ENCODE measurements at places on chromosomes 11 and 22. TPM values are rescaled to one million over a fixed set of nuclear protein-coding genes. Genes with fewer than 3 reads are reported as not detected.

- H3K27ac ChIP-seq = no peak overlapping the region
- DNase-seq = no peak
- H3K27me3 ChIP-seq = no peaks in the 10 kb centered on the region
Measured at GRCh38 chr11:1908618-1909017, 10.9 kb upstream of the TNNT3 start.

GRCh38 chr11:62431171-62431901, 12.5 kb downstream of the SCGB1A1 start:
- H3K4me3 ChIP-seq = no peak overlapping the region
- H3K27ac ChIP-seq = no peak overlapping the region
- no peaks in the 10 kb centered on the region for H3K36me3 ChIP-seq
- no peaks in the 10 kb centered on the region for H3K27me3 ChIP-seq

DNA sequence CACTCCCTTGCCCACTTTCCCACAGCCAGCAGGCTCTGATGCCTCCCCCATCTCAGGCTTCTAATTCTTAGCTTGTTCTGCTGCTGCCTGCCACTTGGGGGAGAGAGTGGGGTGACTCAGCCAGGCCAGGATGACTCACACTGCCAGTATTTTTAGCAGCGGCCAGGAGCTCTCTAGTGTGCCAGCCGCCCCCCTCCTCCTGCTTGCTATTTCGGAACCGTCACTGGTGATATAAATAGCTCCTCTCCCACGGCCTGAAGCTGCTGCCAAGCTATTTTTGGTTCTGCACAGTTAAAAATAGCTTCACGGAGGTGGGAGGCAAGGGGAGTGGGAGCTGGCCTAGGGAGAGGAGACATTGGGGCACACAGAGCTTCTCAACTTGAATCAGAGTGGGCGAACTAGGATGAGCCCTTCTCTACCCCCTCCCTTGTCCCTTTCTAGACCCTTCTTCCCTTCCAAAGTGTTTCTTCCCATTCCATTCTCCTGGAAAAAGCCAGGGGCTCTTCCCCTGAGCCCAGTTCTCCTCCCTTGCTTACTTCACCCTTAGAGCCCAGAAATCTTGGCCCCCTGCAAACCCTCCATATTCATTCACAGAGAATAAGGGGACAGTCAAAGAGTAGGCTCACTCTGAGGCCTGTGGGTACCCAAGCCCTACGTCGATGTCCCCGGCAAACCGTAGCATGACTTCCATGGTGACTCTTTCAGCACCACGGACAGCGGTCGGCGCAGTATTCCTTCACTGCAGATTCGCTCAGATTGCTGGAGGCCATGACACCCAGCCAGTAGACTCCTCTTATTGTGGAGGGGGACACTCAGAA, 2.5 kb upstream of the NPAS4 start:
- H3K4me3 ChIP-seq = no peak overlapping the region
- no peak overlapping the region for H3K27ac ChIP-seq
- peaks cover 18% of the 10 kb centered on the region for H3K27me3 ChIP-seq
- peaks cover 9% of the 10 kb centered on the region for H3K4me1 ChIP-seq

MS4A14 gene
- 6.3 TPM for total RNA-seq

DNA sequence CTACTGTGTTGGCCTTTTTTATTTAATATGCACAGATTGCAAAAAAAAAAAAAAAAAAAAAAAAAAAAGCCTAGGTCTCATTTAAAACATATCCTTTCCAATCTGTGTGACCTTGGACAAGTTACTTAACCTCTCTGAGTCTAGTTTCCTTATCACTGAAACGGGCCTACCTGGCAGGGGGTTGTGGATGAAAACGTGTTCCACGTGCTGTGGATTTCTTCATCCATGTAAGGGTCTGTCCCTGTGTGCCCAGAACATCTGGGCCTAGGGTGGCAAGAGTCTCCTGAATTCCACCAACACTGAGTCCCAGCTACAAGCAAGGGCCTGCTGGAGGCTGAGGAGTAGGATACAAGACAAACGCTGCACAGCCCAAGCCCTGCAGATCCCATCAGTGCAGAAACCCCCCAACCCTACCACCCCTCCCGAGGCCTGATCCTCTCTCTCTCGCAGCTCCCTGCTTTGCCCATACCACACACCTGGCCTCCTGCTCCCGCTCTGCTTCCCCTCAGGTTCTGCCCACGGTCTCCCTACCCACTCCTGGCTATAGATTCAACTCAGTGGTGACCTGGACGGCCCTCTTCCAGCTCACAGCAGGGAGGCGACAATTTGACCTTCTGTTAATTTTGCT, 4.7 kb upstream of the GNAZ start:
- H3K4me3 ChIP-seq = no peak overlapping the region
- H3K4me1 ChIP-seq = peaks cover 24% of the 10 kb centered on the region
- H3K27me3 ChIP-seq = peaks cover 1% of the 10 kb centered on the region
- DNase-seq = peak; percentile 57
